NCI-H460 (cell line): ENCODE measurements at places on chromosomes 5 and 9. TPM values are rescaled to one million over a fixed set of nuclear protein-coding genes. Genes with fewer than 3 reads are reported as not detected.

The ABL1 gene
- 60.6 and 63.0 TPM in 2 replicates for total RNA-seq

The MAMDC4 gene
- total RNA-seq = 4.4 and 4.5 TPM in 2 replicates

The C5orf34 gene
- 11.5 and 13.1 TPM in 2 replicates for total RNA-seq

The ROR2 gene
- total RNA-seq = 0.10 and 0.14 TPM in 2 replicates

The NDUFS4 gene
- 227 TPM in 2 replicates for total RNA-seq

The SPATA31A3 gene
- total RNA-seq = not detected in 2 replicates

The CATSPER3 gene
- total RNA-seq = 0.17 and 0.40 TPM in 2 replicates

The SEMA6A gene
- total RNA-seq = 0.32 and 0.94 TPM in 2 replicates

The LECT2 gene
- total RNA-seq = not detected in 2 replicates

The CDH9 gene
- total RNA-seq = not detected in 2 replicates

The WWC1 gene
- total RNA-seq = 19.0 and 21.0 TPM in 2 replicates

The IRX4 gene
- total RNA-seq = 0.20 and 0.79 TPM in 2 replicates

The CARD6 gene
- 2.6 and 2.7 TPM in 2 replicates for total RNA-seq

The BTNL8 gene
- total RNA-seq = 0.32 TPM in 1 of 2 replicates, not detected in the other

The FOXI1 gene
- not detected in 2 replicates for total RNA-seq

The C1QTNF3 gene
- 0.49 and 0.69 TPM in 2 replicates for total RNA-seq

The CKMT2 gene
- not detected in 2 replicates for total RNA-seq
